Naive thymus-derived CD4-positive, alpha-beta T cell (primary cell): ENCODE measurements at places on chromosomes 3 and 15. TPM values are rescaled to one million over a fixed set of nuclear protein-coding genes. Genes with fewer than 3 reads are reported as not detected.

MORC1 gene
- 0.12 TPM for total RNA-seq

ALDH1L1 gene
- total RNA-seq: not detected

SNURF gene
- total RNA-seq: 4.9 and 14.6 TPM in 2 replicates

RARB gene
- not detected in 2 replicates for total RNA-seq

C3orf52 gene
- 1.2 TPM for total RNA-seq

UPK1B gene
- total RNA-seq: not detected
